ENCODE measurements at places on chromosomes 1 and 21. TPM values are rescaled to one million over a fixed set of nuclear protein-coding genes. Genes with fewer than 3 reads are reported as not detected.
A peak's percentile ranks its signal among the peaks of the same experiment; 100 is the strongest.

DNA sequence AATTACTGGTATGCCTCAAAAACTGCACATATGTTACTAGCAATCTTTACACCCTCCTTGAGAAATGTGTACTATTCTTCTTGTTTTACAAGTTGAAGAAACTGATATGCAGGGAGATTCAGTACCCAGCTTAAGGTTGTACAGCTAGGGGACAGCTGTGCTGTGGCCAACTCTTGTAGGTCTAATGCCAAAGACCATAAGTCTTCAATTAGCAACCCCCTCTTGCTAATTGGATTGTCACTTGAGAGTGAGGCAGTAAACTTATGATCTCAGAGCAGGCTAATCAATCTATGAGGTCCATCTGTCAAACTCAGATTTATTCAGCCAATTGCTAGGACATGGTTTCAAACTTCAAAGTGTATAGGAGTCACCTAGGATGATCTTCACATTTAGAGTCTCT, 492.0 kb upstream of the USP24 start:
- no peak for DNase-seq

DNA sequence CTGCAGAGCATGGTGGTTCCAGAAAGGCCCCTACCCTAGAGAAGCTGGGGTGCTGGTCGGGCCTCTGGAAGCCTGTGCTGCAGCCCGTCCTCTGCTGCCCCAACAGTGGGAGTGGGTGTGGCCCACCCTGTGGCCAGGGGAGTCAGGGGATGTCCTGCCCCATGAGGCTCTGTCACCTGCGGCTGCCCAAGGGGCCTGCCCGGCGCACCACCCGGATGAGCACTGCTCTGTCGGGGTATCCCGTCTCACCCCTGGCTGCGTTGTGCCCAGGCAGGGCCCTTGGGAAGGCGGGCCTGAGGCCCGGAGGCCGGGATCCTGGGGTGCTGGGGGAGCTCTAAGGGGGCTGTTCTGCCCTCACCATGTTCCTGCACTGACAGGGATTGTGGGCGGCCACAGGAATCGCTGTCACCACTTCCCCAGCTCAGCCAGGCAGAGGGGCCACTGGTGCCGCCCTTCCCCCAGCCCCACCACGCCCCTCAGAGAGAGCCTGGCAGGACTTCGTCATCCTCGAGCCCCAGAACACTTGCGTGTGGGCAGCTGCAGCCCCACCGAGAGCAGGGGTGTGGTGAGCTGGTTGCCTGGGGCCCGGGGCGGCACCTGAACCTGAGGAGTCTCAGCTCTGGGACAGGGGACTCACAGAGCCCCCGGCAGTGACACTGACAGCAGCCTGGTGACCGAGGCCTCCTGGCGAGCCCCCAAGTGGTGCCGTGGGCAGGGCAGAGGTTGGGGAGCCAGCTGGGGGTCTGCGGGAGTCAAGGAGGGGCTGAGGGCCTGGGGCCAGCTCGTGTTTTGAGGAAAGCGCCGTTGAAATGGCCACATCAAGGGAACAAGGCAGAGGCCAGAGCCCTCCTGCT, 20.2 kb downstream of the PANK4 start:
- no peak for DNase-seq

The ITPKB gene
- total RNA-seq = 31.6 TPM

GRCh38 chr1:84967666-84968065, 29.2 kb downstream of the MCOLN2 start:
- DNase-seq = no peak

The MAN1C1 gene
- 0.26 TPM for total RNA-seq

- no peak for DNase-seq
These were observed 38.3 kb upstream of the TARBP1 start for GRCh38 chr1:234517110-234517802.

DNA sequence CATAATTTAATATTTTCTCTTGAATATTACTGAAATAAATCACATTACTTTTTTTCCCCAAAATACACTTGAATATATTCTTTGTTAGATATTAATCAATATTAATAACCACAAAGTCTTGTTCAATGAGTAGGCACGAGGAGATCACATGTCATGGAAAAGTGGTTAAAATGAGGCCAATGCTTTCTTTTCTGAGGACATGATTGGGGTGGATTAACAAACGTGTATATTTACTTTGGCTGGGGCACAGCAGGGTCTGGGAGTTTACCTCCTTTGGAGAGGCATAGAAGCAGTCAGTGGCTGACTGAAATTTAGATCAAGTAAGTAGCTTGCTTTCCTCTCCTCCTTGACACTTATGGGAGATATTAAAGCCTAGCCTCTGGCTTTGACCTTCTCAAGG, 664.3 kb upstream of the B3GALT2 start:
- no peak for DNase-seq

The PATJ gene
- total RNA-seq = 4.9 TPM

The KRTAP11-1 gene
- total RNA-seq = not detected

The LACTBL1 gene
- not detected for total RNA-seq

GRCh38 chr1:111793923-111794322, 38.2 kb downstream of the DDX20 start:
- DNase-seq = no peak

DNA sequence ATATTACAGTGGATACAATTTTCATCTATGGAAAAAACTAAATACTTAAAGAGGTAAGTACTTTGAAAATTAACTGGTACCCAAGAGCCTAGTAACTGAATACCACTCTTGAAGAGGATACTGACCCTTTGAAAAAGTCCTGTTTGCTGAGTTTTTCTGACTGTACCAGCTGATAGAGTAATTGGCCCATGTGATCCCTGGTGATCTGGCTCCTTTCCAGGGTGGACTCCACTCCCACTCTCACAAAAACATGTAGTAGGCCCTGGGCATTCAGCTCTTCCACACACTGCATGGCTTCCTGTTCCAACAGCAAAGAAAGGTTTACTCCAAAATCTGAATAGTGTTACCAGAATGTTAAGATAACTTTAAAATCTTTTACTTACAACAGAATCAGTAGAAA, 53.6 kb upstream of the HP1BP3 start:
- peak; percentile 51 for DNase-seq

GRCh38 chr1:31183927-31184554, 55.6 kb downstream of the NKAIN1 start:
- DNase-seq = peak; percentile 60

DNA sequence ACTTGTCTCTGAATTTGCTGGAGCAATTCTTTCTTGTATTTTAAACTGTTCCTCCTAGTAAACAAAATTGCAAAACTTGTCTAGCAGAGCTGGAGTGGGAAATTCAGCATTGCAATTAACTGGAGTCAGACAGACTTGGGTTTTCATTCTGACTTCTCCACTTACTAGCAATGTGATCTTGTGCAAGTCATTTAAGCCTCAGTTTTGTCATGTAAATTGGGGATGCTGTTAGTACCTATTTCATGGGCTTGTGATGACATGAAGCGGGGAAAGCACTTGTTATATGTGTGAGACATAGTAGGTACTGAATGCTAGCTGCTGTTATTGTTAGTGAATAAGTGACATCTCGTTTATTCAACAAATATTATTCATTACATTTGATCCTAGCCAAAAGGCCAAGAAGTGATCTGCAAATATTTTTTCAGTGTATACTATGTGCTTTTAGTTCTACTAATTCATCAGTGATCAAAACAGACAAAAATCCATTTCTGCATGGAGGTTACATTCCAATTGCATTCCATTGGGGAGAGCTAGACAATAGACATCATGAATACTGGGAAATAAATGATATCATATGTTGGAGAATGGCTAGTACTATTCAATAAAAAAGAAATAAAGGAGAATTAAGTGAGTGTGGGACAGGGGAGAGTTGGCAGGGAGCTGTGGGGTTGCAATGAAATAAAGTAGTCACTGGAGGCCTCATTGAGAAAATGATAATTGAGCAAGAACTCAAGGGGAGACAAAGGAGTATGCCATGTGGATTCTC, 47.1 kb downstream of the CACHD1 start:
- peak; percentile 49 for DNase-seq

DNA sequence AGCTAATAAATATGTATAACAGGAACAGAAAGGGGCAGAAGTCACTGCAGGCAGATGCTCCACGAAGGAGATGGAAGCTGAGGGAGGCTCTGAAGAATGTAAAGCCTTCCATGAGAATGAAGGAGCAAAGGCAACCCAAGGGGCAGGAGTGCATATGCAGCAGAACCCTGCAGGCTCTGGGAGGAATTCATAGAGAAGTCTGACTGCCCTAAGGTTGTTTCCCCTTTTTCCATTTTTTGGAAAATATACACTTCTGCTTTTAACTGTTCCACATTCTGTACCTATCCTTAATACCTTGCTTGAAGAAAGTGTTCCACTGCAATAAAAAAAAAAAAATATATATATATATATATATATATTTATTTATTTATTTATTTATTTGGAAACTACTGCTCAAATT, 69.6 kb downstream of the CD34 start:
- no peak for DNase-seq

The PKP1 gene
- total RNA-seq = under 0.01 TPM

The LRRC8B gene
- 2.3 TPM for total RNA-seq

GRCh38 chr1:226332947-226333346, 24.0 kb upstream of the LIN9 start:
- DNase-seq = no peak

DNA sequence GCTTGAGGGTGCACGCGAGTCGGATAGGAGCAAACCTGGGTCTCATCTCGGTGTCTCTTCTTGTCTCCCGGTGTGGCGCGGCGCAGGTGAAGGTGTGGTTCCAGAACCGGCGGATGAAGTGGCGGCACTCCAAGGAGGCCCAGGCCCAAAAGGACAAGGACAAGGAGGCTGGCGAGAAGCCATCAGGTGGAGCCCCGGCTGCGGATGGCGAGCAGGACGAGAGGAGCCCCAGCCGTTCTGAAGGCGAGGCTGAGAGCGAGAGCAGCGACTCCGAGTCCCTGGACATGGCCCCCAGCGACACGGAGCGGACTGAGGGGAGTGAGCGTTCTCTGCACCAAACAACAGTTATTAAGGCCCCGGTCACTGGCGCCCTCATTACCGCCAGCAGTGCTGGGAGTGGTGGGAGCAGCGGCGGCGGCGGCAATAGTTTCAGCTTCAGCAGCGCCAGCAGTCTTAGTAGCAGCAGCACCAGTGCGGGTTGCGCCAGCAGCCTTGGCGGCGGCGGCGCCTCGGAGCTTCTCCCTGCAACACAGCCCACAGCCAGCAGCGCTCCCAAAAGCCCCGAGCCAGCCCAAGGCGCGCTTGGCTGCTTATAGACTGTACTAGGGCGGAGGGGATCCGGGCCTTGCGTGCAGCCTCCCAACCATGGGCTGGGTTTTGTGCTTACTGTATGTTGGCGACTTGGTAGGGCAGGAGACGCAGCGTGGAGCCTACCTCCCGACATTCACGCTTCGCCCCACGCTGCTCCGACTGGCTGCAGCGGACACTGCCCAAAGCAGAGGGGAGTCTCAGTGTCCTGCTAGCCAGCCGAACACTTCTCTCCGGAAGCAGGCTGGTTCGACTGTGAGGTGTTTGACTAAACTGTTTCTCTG, 5.1 kb downstream of the HLX start:
- no peak for DNase-seq

GRCh38 chr1:178627037-178627436, 98.0 kb upstream of the RALGPS2 start:
- DNase-seq = no peak

DNA sequence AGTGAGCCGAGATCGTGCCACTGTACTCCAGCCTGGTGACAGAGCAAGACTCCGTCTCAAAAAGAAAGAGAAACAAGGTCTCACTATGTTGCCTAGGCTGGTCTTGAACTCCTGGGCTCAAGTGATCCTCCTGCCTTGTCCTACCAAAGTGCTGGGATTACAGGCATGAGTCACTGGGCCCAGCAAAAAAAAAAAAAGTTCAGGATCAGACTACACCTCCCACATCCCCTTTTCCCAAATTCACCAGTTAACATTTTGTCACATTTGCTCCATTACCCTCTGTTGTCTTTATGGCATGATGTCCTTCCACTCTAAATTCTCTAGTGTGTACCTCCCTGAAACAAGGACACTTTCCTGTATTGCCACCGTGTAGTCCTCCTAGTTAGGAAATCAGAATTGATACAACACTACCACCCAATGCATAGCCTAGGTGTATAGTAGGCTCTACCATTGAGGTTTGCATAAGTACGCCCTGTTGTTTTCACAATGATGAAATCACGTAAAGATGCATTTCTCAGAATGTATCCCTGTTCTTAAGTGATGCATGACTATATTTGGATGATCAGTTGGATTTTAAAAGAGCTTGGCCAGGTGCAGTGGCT, 10.7 kb downstream of the SPEN start:
- no peak for DNase-seq

DNA sequence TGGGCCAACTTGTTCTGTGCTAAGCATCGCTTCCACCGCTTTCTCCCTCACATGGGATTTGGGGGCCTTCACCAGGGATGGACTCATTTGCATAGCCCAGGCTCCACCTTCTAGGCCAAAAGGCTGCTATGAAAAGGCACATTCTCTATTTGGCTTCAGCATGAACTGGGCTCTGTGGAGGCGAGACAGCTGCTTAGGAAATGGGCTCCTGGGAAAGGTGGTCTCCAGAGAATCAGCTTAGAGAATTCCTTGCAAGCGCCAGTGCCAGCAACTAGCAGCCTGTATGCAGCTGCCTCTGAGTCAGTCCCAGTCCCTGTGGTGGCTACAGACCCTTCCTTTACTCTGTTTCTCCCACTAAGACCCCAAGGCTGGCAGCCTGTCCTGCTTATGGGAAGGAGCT, 214.5 kb downstream of the HIVEP3 start:
- DNase-seq = no peak

GRCh38 chr1:100622966-100623762, 85.2 kb downstream of the GPR88 start:
- DNase-seq = no peak

The ATP1A2 gene
- total RNA-seq = not detected

DNA sequence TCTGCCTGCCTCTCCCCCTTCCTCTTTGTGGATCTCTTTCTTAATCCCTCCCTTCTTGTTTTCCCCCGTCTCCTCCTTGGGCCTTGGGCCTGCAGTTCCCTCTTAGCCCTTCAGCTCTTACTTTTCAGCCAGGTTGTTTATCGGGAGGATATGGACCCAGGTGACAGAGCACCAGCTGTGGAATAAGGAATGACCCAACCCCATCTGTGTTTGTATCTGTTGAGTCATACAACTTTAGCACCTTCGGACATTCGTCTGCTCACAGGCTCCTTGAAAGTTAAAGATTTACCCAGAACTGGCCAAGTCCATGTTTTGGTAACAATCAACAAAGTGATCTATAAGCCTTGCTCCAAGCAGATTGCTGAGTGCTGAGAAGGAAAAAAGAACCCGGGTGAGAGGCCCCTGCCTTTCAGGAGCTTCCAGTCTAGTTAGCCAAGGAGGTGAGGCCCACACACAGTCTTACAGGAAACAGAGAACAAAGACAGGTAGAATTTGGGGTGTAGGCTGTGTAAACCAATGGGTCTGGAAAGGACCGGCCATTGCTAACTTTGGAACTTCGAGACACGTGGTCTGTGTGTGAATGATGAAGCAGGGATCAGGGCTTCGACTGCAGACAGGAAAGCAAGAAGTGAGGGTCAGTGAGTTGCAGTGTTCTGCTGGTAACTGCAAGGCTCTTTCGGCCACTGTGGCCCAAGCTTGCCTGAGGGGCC, 66.7 kb upstream of the F3 start:
- DNase-seq = no peak
